ENCODE measurements at places on chromosomes 13 and 19.

DNA sequence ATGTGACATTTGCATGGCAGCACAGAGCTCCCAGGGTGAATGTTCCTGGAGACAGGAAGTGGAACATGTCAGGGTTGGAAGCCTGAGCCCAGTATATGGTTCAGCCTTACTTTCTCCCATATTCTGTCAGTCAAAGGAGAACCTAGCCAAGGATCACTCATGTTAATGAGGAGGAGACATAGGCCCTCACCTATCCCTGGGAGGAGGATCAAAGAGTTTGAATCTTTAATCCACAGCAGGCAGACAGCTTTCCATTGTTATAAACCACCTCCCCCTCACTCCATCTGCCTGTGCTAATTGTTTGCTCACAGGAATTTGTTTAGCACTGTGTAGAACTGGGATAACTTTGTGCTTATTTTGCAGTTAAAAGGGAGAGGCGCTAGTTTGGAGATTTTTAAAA is 1069.1 kb downstream of the EFNB2 start:
- DNase-seq, result no peak

DNA sequence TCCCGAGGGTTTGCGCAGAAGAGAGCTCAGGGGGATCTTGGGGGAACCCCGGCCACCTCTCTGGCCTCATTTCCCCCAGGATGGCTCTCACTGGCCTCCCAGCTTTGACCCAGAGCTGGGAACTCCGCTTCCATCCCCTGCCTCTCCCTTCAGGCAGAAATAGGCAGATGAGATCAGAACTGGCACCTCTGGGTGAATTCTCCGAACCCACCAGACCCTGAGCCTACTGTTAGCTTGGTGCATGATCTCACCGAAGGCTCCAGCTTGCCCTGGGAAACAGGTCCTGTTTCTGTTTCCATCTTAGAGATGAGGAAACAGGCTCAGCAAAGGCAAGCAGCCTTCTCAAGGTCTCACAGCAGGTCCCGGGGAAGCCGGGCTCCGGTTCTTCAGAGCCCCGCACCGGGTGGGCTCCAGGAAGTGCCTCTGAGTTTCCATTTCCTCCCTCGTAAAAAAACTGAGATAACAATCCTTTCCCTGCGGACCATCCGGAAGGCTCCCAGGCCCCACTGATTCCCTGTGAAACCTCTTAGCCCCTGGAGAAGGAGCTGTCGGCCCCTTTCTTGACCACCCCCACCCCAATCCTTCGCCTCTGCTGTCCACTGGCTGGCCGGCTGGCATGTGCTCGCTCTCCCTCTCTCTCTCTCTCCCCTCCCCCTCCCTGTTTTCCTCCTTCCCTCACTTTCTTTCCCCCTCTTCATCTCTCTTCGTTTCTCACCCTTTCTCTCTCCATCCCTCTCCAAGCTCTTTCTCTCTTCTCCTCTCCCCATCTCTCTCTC is 2.1 kb downstream of the NECTIN2 start:
- DNase-seq, result peak; percentile 29

DNA sequence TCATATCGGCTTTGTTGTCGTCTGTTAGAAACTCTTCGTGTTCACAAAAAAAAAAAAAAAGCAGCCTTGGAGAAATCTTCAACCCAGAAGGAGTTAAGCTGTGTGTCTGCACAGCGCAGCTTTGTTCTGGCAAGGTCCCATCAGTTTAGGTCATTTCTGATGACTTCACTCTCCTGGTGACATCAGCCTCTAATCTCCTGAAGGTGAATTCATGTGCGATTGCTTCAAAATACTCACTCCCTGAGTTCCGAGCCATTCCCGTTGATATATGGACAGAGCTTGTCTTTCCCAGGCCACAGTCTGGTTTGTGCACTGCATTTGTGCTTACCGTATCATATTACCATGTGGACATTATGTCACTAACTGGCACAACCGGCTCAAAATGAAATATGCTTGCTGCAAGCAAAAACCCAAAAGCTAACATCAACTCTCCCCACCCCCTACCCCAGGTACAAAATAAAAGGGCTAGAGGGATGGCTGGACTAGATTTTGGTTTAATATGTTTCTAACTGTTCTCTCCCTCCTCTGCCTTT is 342.4 kb downstream of the KCNRG start:
- no peak for DNase-seq

DNA sequence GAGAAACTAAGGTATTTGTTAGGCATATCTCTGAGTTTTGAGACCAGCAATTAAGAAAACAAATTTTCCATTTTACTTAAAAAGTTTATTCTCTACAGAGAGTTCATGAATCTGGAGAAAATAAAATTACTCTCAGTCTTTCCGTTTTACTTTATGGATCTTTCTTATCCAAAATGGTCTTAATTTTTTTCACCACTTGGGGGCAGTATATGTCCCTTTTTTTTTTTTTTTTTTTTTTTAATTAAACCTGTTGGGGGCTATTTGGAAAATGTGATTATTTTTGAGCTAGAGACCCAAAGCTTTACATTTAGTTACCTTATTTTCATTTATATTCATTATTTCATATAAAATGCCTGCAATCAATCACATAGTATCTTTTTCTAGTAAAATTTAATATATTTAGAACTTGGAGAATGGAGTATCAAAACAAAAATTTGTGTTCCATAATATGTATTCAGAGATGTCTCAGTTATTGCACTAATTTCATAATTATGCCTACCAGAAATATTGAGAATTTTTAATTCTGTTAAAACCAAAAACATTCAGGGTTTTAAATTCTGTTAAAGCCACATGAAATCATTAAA is 27.1 kb downstream of the PIBF1 start:
- DNase-seq, result peak; percentile 7

DNA sequence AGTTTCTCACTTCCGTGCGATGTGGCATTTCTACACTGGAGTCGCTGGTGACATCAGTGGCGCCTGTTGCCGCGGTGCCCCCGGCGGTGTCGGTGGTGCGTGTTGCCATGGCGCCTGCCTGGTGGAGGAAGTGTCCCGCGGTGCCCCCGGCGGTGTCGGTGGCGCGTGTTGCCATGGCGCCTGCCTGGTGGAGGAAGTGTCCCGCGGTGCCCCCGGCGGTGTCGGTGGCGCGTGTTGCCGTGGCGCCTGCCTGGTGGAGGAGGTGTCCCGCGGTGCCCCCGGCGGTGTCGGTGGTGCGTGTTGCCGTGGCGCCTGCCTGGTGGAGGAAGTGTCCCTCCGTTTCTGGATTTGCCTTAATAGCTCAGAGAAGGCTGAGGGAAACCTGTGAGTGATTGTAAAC is 127.6 kb downstream of the KDM4B start:
- no peak for DNase-seq

DNA sequence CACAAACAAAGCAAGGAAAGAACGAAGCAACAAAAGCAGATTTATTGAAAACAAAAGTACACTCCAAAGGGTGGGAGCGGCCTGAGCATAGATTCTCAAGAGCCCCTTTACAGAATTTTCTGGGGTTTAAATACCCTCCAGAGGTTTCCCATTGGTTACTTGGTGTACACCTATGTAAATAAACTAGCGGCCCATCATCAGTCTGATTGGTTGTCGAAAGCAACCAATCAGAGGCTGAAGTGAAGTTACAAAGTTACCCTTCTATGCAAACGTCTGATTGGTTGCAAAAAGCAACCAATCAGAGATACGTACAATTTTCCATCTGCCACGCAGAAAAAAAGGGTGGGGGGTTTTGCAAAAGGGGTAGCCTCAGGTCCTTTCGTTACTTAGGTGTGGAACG is 96.3 kb upstream of the UBAC2 start:
- DNase-seq, result no peak

DNA sequence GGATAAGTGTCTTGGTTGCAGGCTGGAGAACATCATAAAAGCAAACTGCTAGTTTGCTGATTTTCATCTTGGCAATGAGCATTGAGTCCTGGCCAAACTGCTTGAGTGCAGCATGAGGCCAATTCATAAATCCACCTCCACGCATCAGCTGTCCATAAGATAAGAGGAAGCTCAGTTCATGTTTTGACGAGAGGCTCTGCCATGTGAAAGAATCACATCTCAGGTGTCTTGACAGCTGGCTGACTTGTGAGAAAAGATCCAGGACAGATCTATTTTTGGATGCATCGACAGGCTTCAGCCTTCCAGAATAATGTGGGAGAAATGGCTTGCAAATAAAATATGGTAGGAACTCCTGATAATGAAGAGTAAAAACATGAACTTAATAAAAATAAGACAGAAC is 5.4 kb upstream of the ZNF682 start:
- no peak for DNase-seq

DNA sequence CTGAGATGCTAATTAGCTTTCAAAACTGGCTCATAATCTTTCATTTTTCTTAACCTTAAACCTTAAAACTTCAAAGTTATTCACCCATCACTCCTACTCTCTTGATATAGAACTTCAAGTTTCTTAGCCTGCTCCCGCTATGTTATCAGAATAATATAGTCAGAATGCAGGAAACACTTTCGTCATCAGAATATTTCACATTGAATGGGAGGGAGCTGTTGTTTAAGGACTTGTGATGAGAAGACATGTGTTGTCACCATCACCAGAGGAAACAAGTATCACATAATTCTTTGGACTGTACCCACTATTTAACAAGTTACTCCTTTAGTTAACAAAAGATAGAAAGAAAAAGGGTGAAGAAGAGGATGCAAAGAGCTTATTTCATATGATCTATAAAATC is 65.0 kb upstream of the FNDC3A start:
- peak; percentile 18 for DNase-seq

GRCh38 chr13:32330441-32330840 is 15.1 kb downstream of the BRCA2 start:
- no peak for DNase-seq

GRCh38 chr13:60032851-60033250 is 130.9 kb downstream of the DIAPH3 start:
- no peak for DNase-seq

DNA sequence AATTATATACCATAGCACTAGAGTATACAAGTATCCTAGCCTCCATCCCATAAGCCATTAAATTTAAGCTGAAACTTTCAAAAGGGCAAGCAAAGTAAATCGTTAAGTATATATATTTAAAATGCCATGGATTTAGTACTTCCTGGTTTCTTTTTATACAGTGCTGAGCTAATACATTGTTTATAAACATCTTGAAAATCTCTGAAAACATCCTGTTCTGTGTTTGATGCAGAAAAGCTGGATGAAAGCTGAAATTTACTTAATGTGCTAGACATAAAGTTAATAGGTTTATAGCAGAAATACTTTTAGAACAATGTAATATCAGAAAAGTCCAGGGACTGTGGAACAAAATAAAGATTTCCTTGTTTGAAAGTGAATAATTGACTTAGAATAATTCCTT is 875.4 kb downstream of the SLITRK6 start:
- DNase-seq, result no peak

DNA sequence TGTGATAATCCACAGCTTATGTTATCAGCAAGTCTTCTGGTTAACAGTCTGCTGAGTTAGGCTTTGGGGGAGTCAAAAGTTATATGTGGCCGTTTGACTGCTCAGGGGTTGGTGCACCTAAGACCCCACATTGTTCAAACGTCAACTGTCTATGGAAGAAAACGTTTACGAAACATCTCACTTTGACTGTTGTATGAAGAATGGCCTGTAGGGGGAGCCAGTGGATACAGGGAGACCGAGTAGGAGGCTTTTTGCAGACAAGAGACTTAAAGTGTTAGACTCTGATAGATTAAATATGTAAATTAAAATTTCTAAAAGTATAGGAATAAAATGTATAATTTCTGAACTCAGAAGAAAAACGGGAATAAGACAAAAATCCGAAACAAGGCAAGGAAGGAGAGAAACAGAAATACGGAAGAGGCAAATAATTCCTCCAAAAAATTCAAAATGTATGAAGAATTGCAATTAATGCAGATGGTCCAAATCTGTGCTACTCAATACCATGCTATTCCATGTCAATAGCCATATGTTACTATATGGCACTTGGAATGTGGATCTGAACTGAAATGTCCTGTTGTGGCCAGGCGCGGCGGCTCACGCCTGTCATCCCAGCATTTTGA is 37.8 kb downstream of the TNFSF14 start:
- DNase-seq, result peak; percentile 70

- no peak for DNase-seq
Observed at GRCh38 chr19:13722146-13722545, 42.2 kb upstream of the MRI1 start.

GRCh38 chr19:7348587-7349230 is at the start of gene ARHGEF18:
Gene ARHGEF18 (plus strand): TSS chr19:7348937. CDS start chr19:7362891, 13,954 bp downstream.
- DNase-seq, result peak; percentile 82

DNA sequence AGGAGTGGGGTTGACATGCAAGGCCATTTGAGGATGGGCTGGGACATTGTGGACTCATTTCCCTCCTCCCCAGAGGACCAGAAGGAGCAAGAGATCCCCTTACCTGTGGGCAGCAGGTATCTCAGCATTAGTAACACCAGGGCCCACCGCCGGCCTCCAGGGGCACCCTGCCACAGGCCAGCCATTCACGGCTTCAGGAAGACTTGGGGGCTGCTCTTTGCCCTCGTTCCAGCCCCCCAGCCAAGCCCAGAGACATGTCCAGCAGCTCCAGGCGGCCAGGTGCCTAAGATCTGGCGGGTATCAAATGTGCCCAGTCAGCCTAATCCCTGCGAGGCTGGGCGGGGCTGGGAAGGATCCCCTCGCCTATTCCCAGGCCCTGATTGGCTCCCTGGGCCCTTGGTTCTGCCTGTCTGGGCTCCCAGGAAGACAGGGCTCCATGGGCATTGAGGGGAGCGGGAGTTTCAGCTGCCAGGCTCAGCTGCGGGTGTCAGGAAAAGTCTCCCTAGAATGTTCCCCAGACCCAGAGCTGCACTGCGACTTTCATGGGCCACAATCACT is 21.3 kb upstream of the OR1M1 start:
- no peak for DNase-seq

DNA sequence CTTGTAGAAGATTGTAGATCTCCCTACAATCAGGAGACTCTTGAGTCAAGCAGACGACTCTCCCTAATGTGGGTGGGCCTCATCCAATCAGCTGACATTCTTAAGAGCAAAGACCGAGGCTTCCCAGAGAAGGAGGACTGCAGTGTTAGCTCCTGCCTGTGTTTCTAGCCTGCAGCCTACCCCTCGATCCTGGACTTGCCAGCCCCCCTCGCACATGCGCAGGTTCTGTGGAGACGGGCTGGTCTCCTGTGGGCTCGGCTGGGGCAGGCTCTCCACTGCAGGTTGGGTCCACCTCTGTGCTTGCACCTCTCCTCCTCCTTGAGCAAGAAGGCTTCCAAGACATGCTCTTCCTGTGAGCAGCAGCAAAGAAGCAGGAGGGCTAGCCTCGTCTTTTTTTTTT is 185.2 kb upstream of the SOX1 start:
- no peak for DNase-seq

DNA sequence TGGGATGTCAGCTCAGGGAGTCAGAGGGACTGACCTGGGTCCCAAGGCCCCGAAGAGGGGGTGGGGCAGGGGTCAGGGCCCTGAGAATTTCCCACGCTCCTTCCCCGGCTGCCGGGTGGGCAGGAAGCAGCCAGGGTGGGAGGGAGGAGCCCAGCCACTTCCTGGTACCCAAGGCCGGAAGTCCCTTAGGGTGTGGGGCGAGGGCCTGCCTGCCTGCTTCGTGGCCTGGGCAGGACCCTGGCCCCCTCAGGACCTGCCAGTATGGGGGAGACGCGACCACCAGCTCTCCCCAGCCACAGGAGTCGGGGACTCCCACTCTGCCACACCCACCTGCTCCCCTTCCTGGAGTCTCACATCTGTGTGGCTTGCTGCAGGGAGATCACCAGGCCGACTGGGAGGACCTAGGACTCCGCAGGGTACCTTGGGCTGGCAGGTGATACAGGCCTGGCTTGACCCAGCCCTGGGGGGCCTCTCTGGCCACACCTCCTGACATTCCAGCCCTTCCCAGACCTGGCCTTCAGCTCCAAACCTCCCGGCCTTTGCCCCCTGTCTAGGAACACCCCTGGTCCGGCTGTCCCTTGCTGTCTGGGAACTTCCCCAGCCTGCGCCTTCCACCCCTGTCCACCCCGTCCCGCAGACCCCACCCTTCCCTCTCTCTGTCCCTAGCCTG is 9.8 kb upstream of the CIRBP start:
- peak; percentile 79 for DNase-seq

- DNase-seq, result peak; percentile 10
Observed at GRCh38 chr19:43820098-43820883, 6.8 kb upstream of the ZNF283 start.

Data from CD14-positive monocyte (primary cell).